ENCODE measurements at places on chromosomes 3 and 15.

GRCh38 chr15:65254758-65255157 is 31.9 kb downstream of the PARP16 start:
- DNase-seq = no peak

DNA sequence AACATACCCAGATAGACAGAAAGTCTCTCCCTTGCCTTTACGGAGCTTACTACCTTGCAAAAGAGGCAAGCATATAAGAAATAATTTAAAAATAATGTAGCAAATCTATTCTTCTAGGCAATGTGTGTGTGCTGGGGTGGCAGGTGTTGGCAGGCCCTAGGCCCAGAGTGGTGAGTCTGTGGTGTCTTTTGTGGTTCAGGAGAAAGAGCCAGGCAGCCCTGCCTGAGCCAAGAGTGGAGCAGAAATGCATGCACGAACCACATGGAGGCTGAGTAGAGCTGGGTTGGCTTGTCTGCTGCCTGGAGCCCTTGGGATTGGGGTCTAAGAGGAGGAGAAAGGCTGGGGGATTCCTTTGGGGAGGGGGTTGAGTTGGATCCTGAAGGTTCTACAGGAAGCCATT is 70.2 kb upstream of the MYZAP start:
- no peak for DNase-seq

- DNase-seq = peak; percentile 24
Measured at GRCh38 chr15:62344806-62345539, 179.9 kb upstream of the C2CD4B start.

DNA sequence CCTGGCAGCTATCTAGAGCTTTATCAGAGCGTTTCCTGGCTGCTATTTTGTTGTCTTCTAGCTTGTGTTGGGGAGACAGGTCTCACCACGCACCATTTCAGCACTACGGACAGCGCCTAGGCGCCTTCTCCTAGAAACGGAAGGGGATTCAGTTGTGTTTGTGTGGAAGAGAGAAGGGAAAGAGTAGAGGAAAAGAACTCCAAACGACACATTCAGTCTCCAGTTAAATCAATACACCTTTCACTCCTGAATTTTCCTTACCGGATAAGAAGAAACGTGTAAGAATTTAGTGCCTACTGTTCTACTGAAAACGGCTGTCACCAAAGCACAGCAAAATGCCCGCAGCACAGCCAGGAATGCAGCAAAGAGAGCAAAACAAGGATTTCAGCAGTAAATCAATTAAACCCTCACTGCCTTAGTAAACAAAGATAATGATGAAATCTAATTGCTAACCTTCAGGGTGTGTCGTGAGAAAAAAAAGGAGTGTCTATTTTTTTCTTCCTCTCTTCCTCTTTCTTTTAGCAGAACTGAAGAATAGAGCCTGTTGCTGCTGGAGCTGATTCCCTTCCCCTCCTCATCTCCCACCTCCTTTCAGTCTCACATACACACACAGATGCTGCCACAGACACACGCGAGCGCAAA is 412 bp upstream of the CTXN2 start:
- peak; percentile 15 for DNase-seq

DNA sequence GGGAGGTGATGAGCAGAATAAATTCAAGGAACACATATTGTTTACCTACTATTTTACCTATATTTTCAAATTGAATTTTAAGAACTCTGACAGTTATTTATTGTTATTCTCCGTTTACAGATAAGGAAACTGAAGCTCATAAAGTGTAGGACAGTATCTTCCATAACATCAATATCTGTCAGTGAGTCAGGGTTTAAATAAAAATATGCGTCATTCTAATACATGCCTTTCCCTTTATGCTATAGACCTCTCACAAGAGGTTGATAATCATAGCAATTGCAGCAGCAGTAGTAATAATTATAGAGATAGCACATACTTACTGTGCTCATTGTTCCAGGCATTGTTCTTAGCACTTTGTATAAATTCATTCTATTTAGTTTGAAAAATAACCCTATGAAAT is 101.1 kb downstream of the EPHA6 start:
- no peak for DNase-seq

GRCh38 chr3:139318431-139318816 is 25.4 kb upstream of the MRPS22 start:
- no peak for DNase-seq

GRCh38 chr3:37864904-37865303 is 3.2 kb downstream of the CTDSPL start:
- no peak for DNase-seq

DNA sequence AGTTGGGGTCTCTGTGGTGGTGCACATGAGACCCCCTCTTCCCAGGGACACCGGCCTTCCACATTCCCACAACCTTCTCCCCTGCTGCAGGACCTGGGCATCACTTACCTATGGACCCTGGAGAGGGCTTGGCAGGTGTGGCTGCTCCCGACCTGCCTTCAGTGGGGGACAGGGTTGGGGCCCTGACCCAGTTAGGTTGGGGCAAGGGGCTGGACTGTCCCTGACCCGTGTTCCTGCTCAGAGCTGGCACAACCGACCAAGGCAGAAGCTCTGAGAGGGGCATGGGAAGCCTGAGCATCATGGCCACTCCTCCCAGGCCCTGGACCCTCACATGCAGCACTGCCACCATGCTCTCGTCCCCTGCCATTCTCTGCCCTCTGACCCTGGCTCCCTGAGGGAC is 6.1 kb downstream of the NBEAL2 start:
- DNase-seq = no peak

DNA sequence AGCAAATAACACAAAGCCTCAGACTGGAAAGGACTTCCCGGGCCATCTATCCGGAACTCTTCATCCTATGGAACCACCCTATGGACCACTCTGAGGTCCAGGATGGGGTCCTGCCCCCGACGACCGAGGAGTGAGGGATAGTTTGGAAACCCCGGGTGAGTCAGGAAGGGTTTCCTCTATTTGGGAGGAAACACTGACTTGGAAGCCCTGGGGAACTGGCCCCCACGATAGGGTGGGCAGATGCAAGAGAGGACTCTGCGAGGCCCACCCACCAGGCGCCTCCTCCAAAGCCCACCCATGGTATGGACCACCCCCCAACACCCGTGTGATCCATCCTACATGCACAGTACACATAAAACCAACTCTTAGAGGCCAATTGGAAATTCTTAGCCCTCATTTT is 69.4 kb downstream of the CPN2 start:
- no peak for DNase-seq

DNA sequence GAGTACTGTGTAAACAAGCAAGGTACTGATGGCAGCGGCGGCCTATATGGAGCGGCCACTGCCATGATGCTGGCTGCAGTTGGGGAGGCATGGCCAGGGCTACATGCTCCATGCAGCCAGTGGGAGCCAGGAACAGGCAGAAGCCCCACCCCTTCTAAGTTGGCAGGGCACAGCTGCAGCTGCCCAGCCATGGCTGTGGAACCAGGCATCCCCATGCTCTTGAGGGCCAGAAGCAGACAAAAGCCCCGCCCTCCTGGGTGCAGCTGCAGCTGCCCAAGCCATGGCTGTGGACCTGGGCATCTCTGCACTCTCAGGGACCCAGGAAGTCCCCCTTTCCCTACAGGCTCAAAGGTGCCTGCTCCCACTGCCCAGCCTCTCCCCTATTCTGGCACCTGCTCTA is 150.9 kb downstream of the FMN1 start:
- DNase-seq = no peak

GRCh38 chr3:43522727-43523362 is 99.0 kb downstream of the ANO10 start:
- DNase-seq = no peak

DNA sequence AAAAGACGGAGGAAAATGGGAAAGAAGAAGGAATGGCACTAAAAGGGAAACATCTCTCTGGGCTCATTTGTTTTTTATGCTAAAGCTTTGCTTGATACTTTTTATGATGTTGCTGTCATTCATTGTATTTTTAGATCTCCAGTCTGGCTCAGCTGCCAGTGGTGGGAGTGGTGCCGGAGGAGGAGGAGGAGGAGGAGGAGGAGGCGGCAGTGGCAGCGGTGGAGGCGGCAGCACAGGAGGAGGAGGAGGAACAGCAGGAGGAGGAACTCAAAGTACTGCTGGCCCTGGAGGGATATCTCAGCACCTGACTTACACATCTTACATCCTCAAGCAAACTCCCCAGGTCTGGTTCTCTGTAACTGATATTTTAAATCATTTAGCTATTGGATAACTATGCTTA is 49.6 kb downstream of the MAP6D1 start:
- DNase-seq = no peak

- DNase-seq = no peak
Measured at GRCh38 chr15:77464129-77464865, 43.6 kb downstream of the HMG20A start.

- DNase-seq = no peak
Measured at GRCh38 chr3:24254649-24255048, 240.0 kb downstream of the THRB start.

DNA sequence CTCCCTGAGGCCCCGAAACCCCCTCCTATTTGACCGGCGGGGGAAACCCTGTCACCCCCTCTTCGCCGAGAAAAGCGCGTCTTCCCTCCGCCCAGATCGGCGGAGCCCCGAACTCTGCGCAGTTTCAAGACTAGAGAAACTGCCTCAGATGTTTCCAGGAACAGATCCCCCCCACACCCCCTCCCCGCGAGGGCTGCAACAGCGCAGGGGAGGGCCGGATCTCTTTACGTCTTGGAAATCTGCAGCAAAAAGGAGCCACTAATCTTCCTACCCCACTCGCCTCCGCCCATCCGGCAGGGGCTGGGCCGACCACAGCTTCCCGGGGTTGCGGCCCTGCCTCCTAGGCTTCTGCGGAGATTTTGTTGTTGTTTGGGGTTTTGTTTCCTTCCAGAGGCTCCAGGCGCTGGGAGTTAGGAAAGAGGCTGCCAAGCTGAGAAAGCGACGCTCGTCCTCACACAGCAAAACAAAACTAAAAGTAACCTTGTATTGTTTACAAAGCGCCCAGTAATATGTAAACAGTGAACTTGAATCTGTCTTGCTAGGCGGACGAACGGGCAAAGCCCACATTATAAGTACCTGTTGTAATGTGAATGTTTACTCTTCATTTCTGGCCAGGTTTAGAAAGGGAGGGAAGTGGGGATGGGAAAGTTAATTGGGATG is 2.2 kb downstream of the FOXB1 start:
- peak; percentile 58 for DNase-seq

DNA sequence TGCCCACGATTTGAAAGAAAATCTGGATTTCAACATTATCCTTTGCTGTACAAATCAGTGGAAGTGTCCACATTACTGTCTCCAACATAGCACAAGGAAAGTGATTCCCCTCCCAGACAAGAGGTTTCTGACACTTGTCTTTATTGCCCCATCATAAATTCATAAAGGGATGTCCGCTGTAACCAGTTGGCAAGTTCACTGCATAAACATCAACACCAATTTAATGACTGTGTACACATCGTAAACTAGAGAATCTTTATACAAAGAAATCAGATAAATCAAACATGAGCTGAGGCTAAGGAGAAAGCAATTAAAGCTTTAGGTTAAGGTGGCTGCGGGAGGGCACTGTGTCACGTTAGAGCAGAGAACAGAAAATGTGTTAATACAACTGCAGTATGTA is 129.8 kb downstream of the MEIS2 start:
- no peak for DNase-seq

GRCh38 chr3:105853801-105854432 is 14.9 kb downstream of the CBLB start:
- DNase-seq = no peak

DNA sequence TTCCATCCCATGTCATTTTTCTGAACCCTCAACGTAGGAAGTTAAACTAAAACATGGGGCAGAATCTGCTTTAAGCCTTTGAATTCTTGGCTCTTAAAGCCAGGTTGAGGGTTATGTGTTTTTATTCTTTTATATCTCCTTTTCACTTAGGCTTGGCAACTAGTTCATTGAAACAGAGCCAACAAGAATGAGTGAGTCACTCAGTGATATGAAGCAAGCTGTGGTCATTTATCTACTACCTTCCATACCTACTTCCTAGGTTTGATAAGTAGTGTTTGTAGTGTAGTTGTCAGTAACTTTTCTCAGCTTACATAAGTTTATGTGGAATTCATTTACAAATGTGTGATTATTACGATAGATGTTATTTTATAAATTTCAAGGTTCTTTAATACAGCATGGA is 67.4 kb downstream of the SNRPN start:
- no peak for DNase-seq

- DNase-seq = no peak
Measured at GRCh38 chr3:8975081-8976020, 12.1 kb upstream of the RAD18 start.
